SW480 (cell line): ENCODE measurements at places on chromosomes 1 and 21.
A peak's percentile ranks its signal among the peaks of the same experiment; 100 is the strongest.

DNA sequence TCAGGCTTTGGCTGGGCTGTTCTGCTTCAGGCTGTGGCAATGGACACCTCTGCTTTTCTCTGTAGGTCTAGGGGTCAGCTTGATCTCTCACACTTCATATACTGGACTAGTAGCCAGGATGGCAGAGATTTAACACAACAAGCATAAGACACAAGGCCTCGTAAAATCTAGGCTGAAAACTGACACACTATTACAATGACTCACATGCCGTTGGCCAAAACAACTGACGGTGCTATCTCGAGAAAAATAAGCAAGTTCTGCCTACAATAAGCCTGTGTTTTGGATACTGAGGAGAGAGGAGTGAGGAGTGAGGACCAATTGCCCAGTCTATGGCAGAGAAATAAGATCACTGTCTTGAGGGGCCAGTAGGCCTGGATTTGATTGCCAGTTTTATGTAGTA lies 840.7 kb upstream of the ADAMTS5 start:
- no peak for DNase-seq

DNA sequence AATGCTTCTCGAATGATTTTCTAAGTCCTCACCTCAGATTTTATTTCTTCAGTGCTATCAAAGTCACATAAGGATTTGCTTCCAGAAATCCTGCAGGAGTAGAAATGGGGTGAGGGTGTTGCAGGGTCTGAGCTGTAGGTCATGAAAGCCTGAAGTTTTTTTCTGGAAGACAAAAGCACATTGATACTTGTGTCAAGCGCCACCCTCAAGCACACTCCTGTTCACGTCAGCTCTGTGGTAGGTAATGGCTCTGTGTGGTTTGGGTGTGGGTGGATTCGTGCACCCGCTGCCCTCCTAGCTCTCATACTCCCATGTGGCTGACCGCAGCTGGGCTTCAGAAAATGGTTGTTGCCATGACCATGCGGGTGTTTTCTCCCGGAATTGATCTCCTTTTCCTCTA lies 39.9 kb downstream of the AKNAD1 start:
- peak; percentile 97 for DNase-seq

DNA sequence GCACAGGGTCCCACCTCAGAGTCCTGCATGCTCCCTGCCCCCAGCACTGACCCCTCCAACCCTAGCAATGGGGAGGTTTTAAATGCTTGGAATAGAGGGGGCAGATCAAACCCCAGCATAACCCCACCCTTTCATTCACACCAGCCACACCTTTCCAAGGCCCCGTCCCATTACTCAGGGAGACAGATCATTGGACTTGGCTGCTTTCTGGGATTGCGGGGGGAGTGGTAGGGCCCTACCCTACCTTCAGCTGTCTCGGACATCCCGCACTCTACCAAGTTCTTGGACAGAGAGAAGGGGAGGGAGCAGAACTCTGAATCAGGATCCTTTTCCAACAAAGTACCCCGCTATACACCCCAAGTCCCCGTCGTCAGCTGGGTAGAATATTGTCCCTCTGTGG lies 983 bp downstream of the PADI2 start:
- DNase-seq: no peak

GRCh38 chr1:63874278-63874880 lies 100.6 kb downstream of the ROR1 start:
- no peak for DNase-seq

DNA sequence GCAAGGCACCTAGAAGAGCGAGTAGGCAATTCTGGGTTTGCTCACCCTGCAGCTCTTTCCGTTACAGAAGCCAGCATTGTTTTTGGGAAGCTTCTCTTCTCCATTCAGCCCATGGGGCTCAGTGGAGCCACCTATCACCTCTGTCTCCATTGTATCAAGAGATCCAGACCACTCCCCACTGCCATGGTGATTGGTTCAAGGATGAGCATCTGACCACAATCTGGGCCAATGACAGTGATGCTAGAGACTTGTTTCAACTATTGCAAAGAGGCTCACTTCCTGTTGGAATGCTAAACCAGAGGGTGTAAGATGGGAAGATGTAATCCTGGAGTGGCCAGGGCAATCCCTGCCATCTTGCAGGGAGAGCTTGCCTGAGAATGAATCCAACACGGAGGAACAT lies 6.6 kb downstream of the SPATA21 start:
- DNase-seq: peak; percentile 40

DNA sequence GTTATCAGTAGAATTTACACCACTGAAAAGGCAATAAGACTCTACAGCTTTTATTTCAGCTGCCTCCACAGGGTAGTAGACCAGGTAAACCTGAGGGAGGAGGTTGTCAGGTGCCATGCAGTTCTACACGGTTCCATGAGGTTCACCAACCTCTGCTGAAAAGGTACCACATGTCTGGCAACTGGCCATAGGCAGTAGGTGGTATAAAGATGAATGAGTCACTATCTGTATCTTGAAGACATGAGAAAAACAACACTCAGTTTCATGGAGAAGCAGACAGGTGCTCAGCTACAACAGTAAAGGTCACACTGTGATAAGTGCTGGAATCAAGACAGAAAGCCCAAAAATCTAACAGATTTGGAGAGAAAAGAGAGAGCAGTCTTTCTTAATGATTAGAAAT lies 145.4 kb downstream of the PTGER3 start:
- no peak for DNase-seq

- no peak for DNase-seq
Measured at GRCh38 chr1:25811384-25812082, 8.2 kb upstream of the MTFR1L start.

DNA sequence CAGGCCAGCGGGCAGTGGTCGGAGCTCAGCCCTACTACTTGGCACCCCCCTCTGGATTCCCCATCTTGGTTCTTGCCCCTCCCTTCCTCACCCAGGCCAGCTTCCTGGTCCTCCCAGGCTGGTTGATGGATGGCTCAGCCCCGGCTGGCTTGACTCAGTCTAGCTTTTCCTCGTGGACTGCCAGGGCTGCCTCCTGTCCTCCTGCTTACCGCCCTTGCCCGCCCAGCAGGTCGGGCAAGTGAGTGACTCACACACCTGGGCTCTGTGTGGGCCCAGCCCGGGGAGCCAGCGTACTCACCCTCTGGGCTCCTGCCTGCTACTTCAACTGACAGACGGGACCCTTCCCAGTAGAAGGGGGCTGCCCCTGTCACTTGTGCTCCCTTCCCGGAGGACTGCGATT lies 19.5 kb upstream of the ARHGEF10L start:
- peak; percentile 37 for DNase-seq

DNA sequence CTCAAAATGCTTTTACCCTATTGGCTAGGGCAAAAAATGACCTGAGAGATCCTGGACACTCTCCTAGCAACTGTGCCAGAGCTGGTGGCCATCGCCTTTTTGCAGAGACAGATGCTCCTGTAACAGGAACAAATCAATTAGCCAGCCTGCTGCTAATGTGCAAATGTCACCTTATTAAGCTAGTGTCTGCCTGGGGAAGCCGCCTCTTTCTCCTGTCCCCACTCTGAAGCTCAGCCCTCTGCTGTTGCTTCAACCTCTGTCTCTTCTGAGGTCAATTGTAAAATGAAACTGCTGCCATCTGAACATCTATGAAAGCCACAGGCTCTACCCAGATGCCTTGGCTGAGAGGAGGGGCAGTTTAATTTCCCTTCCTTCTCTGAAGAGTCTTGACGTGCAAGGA lies 85.5 kb upstream of the CACNA1E start:
- DNase-seq: no peak

- DNase-seq: no peak
Measured at GRCh38 chr1:201218409-201218808, 27.8 kb downstream of the IGFN1 start.

DNA sequence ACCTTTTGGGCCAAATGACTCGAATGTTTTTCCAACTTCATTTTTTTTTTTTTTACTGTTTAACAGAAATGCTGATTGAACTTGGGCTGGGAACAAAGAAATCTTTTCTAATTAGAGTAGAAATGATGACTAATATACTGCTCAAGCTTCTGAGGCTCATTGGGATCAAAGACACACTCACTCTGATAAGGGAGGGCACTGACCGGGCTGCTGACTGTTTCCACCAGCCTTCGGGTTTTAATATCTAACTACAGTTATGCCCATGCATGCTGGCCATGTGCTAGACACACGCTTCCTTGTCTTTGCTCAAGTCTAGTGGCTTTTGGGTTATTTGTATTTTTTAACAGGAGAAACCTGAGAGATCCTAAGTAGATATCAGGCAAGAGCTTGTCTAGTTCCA lies 16.8 kb downstream of the ZBTB18 start:
- DNase-seq: peak; percentile 53

DNA sequence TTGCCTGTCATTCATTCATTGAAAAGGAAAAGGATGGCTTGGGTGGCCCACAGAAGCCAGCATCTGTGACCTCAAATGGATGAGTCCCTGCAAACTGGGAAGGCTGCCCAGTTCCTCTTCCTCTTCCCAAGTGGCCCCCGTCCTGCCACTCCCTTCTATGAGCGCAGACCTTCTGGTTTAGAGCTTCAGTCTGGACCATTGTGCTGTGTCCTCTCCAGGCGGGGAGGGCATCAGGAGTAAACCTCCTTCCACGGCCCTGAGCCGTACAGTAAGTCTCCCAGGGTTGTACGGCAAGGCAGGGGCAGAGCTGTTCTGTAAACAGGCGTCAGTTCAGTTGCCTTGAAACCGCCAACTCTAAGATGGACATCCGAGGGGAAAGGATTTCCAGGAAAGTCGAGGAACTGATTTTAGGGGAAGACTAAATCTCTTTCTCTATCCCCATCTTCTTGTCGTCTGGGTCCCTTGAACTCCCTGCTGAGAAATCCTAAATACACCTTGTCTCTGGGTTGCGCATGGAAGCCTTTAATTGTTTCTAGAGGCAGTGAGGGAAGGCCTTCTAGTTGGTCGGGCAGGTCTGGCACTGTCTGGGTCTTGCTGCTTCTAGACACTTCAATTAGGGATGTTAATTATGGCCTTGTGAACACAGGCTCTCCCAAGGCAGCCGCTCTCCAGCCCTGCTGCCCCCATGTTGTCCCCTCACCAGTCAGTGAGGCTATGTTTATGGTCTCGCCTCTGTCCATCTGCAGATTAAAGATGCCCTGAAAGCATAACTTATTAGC lies 22.1 kb downstream of the SOX13 start:
- no peak for DNase-seq

- no peak for DNase-seq
Measured at GRCh38 chr1:114345930-114346479, 165.0 kb downstream of the TRIM33 start.

DNA sequence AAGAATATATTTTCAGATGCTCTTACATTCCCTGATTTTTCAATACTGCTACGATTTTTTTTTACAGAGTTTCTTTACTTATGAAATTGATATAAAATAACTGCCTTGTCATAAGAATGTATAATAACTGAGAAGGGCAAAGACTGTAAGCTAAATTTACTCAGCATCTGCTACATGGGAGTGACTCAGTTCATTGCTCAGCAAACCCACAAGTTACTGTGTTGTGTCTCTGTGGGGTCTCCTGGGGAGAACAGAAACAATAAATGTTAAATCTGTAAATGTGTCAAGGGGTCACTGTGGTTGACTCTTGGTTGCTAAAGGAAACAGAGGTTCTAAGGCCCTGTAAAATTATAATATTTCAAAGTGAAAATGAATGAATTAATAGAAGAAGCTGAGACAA lies 210.3 kb upstream of the CACYBP start:
- no peak for DNase-seq

DNA sequence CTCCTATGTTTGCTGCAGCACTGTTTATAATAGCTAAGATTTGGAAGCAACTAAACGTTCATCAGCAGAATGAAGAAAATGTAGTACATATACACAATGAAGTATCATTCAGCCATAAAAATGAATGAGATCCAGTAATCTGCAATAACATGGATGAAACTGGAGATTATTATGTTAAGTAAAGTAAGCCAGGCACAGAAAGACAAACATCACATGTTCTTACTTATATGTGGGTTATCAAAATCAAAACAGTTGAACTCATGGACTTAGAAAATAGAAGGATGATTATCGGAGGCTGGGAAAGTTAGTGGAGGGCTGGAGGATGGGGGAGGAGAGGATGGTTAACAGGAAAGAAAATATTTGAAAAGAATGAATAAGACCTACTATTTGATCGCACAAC lies 1017.6 kb downstream of the KCNT2 start:
- no peak for DNase-seq

GRCh38 chr1:55726994-55727393 lies 511.8 kb upstream of the USP24 start:
- peak; percentile 6 for DNase-seq

DNA sequence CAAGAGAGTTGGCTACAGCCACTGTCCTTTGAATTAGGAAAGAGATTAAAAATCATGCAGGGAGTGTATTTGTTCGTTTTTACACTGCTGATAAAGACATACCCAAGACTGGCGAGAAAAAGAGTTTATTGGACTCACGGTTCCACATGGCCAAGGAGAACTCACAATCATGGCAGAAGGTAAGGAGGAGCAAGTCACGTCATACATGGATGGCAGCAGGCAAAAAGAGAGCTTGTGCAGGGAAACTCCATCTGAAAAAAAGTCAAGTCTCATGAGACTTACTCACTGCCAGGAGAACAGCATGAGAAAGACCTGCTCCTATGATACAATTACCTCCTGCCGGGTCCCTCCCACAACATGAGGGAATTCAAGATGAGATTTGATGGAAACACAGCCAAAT lies 1595.2 kb downstream of the KCNT2 start:
- DNase-seq: no peak

- DNase-seq: no peak
Measured at GRCh38 chr1:85279458-85280080, 3.1 kb upstream of the BCL10 start.

DNA sequence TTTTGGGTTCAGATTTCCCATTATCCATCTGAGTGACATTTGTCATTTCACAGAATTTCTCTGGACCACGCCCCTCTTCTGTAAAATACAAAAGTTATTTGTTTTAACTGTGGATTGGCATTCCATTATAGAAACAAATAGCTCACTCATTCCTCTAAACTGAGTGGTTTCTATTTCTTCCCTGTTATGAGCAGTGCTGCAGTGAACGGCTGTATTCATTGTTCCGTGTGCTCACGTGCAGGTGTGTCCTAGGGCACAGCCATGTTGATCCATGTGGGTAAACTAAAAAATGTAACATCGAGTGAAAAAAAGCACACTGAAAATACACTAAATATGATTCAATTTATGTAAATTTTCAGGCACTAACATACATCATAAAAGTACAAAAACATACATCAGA lies 27.0 kb upstream of the IL12RB2 start:
- DNase-seq: peak; percentile 44

GRCh38 chr1:46563341-46563740 lies 11.9 kb upstream of the KNCN start:
- no peak for DNase-seq

GRCh38 chr1:202224453-202224852 lies 30.9 kb downstream of the LGR6 start:
- no peak for DNase-seq

- DNase-seq: no peak
Measured at GRCh38 chr1:245578771-245579170, 424.0 kb downstream of the KIF26B start.

- no peak for DNase-seq
Measured at GRCh38 chr1:193552274-193552673, 365.9 kb upstream of the B3GALT2 start.

GRCh38 chr1:4699376-4700301 lies 45.2 kb downstream of the AJAP1 start:
- no peak for DNase-seq
